Activated T-cell treated with anti-CD3 and anti-CD28 coated beads, Interleukin-2, amount 50 U/mL, for 72 hours (primary cell): ENCODE measurements at places on chromosomes 2 and 18. TPM values are rescaled to one million over a fixed set of nuclear protein-coding genes. Genes with fewer than 3 reads are reported as not detected.
A peak's percentile ranks its signal among the peaks of the same experiment; 100 is the strongest.

Gene GAD1
- 17.8 TPM for total RNA-seq

Gene ERMN
- total RNA-seq: 2.8 TPM

DNA sequence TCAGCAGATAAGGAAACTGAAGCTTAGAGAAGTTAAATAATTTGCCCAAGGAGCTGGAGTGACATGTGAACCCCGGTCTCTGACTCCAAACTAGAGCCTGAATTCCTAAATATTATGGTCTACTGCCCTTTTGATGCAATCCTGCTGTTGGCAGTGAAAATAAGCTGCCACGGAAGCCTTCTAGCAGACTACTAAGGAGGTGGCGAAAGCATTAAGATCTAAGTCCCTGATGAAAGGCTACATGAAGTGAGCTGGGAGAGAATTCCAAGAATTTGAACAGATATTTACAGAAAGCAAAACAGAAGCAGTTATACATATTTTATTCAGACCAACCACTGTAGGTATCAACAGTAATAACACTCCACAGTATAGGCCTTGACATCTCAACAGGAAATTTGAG is 28.1 kb downstream of the TRMT61B start:
- H3K27me3 ChIP-seq: no peaks in the 10 kb centered on the region
- no peaks in the 10 kb centered on the region for H3K4me1 ChIP-seq
- no peak overlapping the region for H3K4me3 ChIP-seq
- no peak for DNase-seq
- H3K36me3 ChIP-seq: no peaks in the 10 kb centered on the region

DNA sequence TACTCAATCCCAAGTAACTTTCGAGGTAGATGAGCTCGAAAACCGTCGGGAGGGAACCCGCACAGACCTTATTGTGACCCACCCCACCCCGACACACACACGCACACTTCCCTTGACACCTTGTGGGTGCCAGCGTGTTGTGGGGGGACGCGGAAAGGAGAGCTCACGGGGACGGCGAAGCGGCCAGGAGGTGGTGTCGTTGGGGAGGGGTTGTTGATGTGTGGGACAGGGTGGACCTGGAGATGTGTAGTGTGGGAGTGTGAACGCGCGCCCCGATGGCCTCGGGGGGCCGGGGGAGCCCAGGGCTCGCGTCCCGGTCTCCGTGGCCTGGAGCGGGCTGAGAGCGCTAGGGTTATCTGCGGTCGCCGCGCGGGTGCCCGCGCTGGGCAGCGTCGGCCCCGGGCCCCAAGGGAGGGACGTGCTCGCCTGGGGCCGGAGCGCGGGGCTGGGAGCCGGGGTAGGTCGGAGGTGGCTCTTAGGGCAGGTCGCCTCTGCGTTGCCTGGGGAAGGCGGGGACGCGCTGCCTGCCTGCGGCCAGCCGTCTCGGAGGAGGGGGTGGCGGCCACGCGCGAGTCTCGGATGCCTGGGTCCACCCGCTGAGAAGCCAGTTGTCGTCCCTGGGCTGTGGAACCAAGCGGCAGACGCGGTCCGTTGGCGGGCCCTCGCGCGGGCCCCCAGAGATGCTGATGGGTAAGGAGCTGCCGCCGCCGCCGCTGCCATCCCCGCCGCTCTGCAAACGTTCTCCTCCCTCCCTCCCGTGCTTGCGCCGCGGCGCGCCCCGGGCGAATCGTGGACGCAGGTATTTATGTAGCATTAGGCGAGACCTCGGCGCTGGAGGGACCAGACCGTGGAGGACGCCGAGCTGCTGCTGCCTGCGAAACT is 1.6 kb downstream of the KLHL29 start:
- H3K27me3 ChIP-seq: peaks cover 79% of the 10 kb centered on the region
- peaks cover 3% of the 10 kb centered on the region for H3K36me3 ChIP-seq
- peaks cover 36% of the 10 kb centered on the region for H3K4me1 ChIP-seq
- H3K27ac ChIP-seq: no peak overlapping the region
- DNase-seq: peak; percentile 28

GRCh38 chr2:11865805-11866204 is 119.4 kb downstream of the LPIN1 start:
- no peak overlapping the region for H3K4me3 ChIP-seq
- DNase-seq: no peak

Gene ACKR3
- 0.83 TPM for total RNA-seq

DNA sequence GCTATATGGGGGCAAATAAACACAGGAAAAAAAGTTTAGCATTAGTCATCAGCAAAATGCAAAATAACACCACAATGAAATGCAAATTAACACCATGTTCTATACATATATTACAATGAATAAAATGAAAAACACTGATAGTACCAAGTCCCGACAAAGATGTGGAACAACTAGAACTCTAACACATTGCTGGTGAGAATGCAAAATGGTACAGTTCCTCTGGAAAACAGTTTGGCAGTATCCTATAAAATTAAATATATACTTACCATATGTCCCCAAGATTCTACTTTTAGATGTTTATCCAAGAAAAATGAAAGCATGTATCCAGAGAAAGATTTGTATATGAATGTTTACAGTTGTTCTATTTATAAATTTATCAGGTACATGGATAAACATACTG is 198.9 kb downstream of the NRXN1 start:
- H3K36me3 ChIP-seq: no peaks in the 10 kb centered on the region
- H3K27me3 ChIP-seq: no peaks in the 10 kb centered on the region
- H3K4me3 ChIP-seq: no peak overlapping the region
- H3K4me1 ChIP-seq: no peaks in the 10 kb centered on the region
- no peak overlapping the region for H3K27ac ChIP-seq

DNA sequence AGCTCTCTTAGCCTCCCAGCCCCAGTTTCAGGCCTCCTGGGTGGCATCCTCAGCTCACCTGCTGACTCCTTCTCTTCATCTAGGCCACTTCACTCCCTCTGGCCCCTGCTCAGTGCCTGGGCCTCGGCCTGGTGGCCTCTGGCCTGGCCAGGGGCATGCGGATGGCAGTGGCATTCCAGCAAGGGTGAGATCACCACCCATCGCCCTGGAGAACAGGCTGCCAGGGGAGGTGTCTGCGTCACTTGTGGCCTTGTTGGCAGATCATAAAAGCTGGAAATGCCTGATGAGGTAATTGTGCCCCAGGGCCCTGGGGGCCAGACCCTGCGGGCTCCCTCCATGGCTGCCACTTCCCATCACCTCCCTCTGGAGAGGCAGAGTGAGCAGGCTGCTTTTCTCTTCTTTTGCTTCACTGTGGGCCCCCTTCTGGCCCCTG is 72.5 kb upstream of the SMAD2 start:
- H3K4me1 ChIP-seq: peaks cover 6% of the 10 kb centered on the region
- H3K36me3 ChIP-seq: no peaks in the 10 kb centered on the region
- no peak overlapping the region for H3K27ac ChIP-seq
- DNase-seq: no peak
- no peak overlapping the region for H3K4me3 ChIP-seq

- no peaks in the 10 kb centered on the region for H3K27me3 ChIP-seq
- no peak overlapping the region for H3K27ac ChIP-seq
- DNase-seq: no peak
Observed at GRCh38 chr18:55833543-55833942, 245.6 kb upstream of the TCF4 start.

GRCh38 chr2:106851087-106851874 is 34.7 kb downstream of the ST6GAL2 start:
- H3K27me3 ChIP-seq: no peaks in the 10 kb centered on the region
- H3K4me1 ChIP-seq: no peaks in the 10 kb centered on the region
- no peak overlapping the region for H3K4me3 ChIP-seq
- DNase-seq: no peak
- H3K27ac ChIP-seq: no peak overlapping the region

- no peak overlapping the region for H3K27ac ChIP-seq
- no peaks in the 10 kb centered on the region for H3K36me3 ChIP-seq
- no peaks in the 10 kb centered on the region for H3K4me1 ChIP-seq
- no peak overlapping the region for H3K4me3 ChIP-seq
Observed at GRCh38 chr2:166518634-166519390, 24.8 kb upstream of the SCN7A start.

Gene WBP1
- total RNA-seq: 65.0 TPM

- peaks cover 2% of the 10 kb centered on the region for H3K36me3 ChIP-seq
- no peaks in the 10 kb centered on the region for H3K27me3 ChIP-seq
- peaks cover 59% of the 10 kb centered on the region for H3K4me1 ChIP-seq
- DNase-seq: no peak
- peak overlapping the region; percentile 47 for H3K27ac ChIP-seq
Observed at GRCh38 chr2:96317584-96317997, 7.5 kb upstream of the ITPRIPL1 start.

Gene RIT2
- total RNA-seq: not detected

DNA sequence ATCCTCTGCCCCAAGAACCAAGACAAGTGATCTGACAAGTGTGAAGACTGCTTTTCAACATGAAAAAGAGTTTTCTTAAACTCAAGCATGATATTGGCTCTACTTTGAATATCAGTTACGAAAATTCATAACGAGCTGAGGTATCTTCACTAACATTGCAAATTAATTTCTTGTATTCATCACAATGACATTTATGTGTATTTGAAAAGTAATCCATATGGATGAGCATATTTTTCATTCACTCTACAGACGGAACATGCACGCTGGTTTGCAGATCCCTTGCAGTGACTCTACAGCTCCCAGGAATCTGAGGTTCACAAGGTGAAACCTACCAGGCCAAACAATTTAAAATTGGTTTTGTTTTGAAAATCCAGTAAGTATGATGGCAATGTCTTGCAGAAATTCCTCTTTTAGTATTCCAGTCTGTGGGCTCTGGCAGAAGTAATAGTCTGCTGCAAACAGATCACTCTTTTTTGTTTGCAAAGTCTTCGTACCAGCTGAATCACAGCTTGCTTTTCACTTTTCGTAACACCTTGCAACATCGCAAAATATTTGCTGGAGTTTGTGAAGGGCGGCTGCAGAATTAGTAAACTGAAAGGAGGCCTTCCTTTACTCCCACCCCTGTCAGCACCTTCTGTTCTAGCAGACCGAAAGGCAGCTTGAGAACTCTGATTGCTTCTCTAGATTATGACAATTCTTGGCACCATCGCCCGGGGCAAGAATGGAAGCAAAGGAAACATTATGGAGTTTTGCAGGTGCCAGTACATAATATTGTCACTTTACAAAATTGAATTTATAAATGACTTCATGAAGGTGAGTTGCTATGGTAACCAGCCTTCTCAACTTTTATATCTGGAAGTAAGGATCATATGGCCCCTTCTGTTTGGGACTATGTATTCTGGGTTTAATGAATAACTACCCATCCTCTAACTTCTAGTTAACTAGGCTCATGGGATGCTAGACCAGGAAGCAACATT is 168.7 kb downstream of the TMEM247 start:
- DNase-seq: no peak
- peaks cover 9% of the 10 kb centered on the region for H3K4me1 ChIP-seq
- H3K27me3 ChIP-seq: no peaks in the 10 kb centered on the region
- H3K4me3 ChIP-seq: no peak overlapping the region
- no peak overlapping the region for H3K27ac ChIP-seq
- H3K36me3 ChIP-seq: no peaks in the 10 kb centered on the region

GRCh38 chr2:230865766-230866755 is 1.3 kb downstream of the ITM2C start:
- H3K27ac ChIP-seq: no peak overlapping the region
- H3K36me3 ChIP-seq: peaks cover 2% of the 10 kb centered on the region
- H3K4me1 ChIP-seq: peaks cover 49% of the 10 kb centered on the region
- H3K27me3 ChIP-seq: peaks cover 22% of the 10 kb centered on the region

Gene TMEM182
- 6.8 TPM for total RNA-seq

DNA sequence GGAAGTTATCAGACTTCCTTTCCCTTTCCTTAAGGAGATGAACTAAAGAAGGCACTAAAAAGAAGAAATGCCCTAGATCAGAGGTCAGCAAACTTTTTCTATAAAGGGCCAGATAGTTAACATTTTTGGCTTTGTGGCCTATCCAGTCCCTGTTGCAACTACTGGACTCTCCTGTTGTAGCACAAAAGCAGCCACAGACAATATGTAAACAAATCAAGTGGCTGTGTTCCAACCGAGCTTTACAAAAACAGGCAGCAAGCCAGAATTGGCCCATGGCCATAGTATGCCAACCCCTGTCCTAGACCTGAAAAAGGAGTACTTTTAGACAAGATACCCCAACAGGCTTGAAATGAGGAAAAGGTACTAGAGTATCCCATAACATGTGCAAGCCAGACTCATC is 10.9 kb downstream of the NHEJ1 start:
- no peak for DNase-seq
- H3K4me1 ChIP-seq: no peaks in the 10 kb centered on the region
- no peaks in the 10 kb centered on the region for H3K27me3 ChIP-seq
- peaks cover 14% of the 10 kb centered on the region for H3K36me3 ChIP-seq

- DNase-seq: no peak
- H3K4me3 ChIP-seq: no peak overlapping the region
- peaks cover 15% of the 10 kb centered on the region for H3K36me3 ChIP-seq
- H3K27ac ChIP-seq: no peak overlapping the region
Observed at GRCh38 chr2:161388146-161388779, 27.8 kb upstream of the TBR1 start.

DNA sequence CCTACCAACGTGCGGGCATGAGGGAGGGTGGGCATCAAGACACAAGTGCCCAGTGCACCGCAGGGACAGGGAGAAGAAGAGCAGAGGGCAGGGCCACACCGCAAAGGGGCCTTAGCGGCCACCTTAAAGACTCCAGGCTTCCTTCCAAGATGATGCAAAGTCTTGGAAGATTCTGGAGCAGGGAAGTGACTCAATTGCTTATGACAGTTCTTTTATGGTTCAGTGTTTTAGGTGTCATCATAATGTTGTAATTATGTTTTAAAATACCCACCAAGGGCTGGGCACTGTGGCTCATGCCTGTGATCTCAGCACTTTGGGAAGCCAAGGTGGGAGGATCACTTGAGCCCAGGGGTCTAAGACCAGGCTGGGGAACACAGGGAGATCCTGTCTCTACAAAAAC is 44.5 kb upstream of the SEMA4C start:
- no peak overlapping the region for H3K27ac ChIP-seq
- peak overlapping the region; percentile 68 for H3K4me3 ChIP-seq

Gene MATN3
- not detected for total RNA-seq

DNA sequence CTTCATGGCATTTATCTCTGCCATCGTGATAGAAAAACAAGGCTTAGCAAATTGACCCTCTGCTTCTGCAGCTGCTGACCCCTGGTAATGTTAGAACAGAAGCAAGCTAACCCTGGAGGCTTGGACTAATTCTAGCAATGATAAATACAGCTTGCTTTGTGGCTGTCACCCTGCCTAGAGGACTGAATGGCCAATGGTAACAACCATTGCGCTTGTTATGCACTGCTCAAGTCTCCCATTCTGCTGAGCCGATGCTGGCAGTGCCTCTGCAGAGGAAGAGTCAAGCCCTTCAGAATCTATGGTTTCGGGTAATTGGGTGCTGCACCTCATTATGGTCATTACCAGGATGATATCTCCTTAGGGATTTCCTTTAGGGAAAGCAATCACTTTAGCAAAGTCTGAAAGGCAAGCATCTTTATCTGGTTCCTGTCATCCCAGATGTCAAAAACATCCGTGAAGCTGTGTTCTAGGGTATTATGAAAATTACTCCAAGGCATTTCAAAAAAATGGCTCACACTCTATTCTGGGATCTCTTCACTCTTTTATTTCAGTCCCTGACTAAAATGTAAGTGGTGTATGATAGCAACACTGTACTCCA is 186.8 kb upstream of the DLGAP1 start:
- no peak for DNase-seq
- H3K27ac ChIP-seq: no peak overlapping the region
- no peaks in the 10 kb centered on the region for H3K27me3 ChIP-seq
- H3K36me3 ChIP-seq: no peaks in the 10 kb centered on the region
- no peaks in the 10 kb centered on the region for H3K4me1 ChIP-seq

- DNase-seq: no peak
- H3K27ac ChIP-seq: no peak overlapping the region
- no peak overlapping the region for H3K4me3 ChIP-seq
- H3K4me1 ChIP-seq: no peaks in the 10 kb centered on the region
- H3K27me3 ChIP-seq: peaks cover 6% of the 10 kb centered on the region
Observed at GRCh38 chr18:41828137-41828536, 126.9 kb upstream of the PIK3C3 start.

Gene NOL4
- total RNA-seq: not detected

Gene SGPP2
- total RNA-seq: 20.9 TPM

Gene HOXD12
- total RNA-seq: not detected

Gene ADGRF3
- total RNA-seq: 4.8 TPM

Gene TMEM163
- 0.12 TPM for total RNA-seq
